Activated CD4-positive, alpha-beta T cell treated with anti-CD3 and anti-CD28 coated beads for 36 hours (primary cell): ENCODE measurements at places on chromosomes 1 and 21. TPM values are rescaled to one million over a fixed set of nuclear protein-coding genes. Genes with fewer than 3 reads are reported as not detected.
A peak's percentile ranks its signal among the peaks of the same experiment; 100 is the strongest.

Gene NPHS2
- not detected for total RNA-seq

Gene LRRC3
- 2.9 TPM for total RNA-seq

Gene PLPP3
- total RNA-seq: not detected

Gene OLIG2
- total RNA-seq: not detected

Gene LEFTY2
- not detected for total RNA-seq

Gene ACOT11
- total RNA-seq: 2.0 TPM

Gene GJA9
- total RNA-seq: not detected

Gene OR2T11
- total RNA-seq: not detected

Gene PTPRF
- 5.1 TPM for total RNA-seq

GRCh38 chr1:29912425-29912824, 676.1 kb downstream of the PTPRU start:
- peak; percentile 9 for DNase-seq
- H3K36me3 ChIP-seq: no peaks in the 10 kb centered on the region
- no peak overlapping the region for H3K27ac ChIP-seq
- H3K4me1 ChIP-seq: no peaks in the 10 kb centered on the region
- no peak overlapping the region for H3K4me3 ChIP-seq
- H3K27me3 ChIP-seq: peaks cover 14% of the 10 kb centered on the region

DNA sequence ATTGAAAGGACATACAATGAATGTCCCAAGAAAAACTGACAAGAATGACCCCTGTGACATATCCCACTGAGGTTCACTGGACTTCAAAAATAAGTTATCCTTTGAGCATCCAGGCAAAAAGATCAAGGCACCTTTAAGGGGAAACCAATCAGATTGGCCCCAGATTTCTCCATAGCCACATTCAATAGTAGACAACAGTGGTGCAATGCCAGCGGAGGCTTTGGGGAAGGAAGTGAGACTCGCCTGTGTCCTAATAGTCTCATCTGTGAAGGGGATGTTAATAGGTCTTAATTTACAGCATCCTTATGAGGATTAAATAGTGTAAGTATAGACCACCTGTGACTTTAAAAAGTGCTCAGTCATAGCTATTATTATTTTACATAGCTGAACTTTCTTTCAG, 21.5 kb downstream of the RPL5 start:
- H3K36me3 ChIP-seq: peaks cover 7% of the 10 kb centered on the region
- no peak for DNase-seq
- no peak overlapping the region for H3K27ac ChIP-seq
- H3K27me3 ChIP-seq: no peaks in the 10 kb centered on the region
- peaks cover 14% of the 10 kb centered on the region for H3K4me1 ChIP-seq
- H3K4me3 ChIP-seq: no peak overlapping the region

GRCh38 chr1:165852871-165853270, 25.5 kb downstream of the UCK2 start:
- H3K36me3 ChIP-seq: peaks cover 3% of the 10 kb centered on the region
- H3K4me1 ChIP-seq: peaks cover 24% of the 10 kb centered on the region
- DNase-seq: no peak
- no peak overlapping the region for H3K27ac ChIP-seq
- H3K27me3 ChIP-seq: no peaks in the 10 kb centered on the region

DNA sequence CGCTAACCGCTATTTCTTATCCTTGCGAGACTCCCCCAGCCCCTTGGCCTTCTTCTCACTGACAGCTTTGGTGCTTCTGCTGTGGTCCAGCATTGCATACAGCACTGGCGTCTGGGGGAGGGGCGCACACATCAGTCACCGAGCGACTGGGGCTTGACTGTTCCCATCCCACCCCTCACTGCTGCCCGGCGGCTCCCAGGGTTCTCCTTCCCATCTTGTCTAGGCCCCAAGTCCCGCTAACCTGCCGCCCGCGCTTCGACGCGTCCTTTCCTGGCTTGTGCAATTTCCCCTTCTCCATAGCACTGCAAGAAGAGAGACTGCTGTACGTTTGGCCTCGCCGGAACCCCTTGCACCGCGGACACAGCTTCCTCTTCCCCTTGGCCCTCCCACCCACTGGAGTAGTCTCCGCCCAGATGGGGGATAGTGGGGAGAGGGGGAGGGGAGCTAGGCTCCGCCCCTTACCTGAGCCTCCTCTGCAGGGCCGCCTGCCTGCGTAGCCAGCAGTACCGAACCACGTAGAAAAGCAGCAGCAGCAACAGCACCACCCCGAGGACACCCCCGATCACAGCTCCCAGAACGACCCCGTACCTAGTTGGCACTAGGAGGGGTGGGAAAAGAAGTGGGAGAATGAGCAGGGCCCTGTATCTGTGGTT, 3.8 kb downstream of the MPZ start:
- peak overlapping the region; percentile 96 for H3K4me3 ChIP-seq
- peaks cover 34% of the 10 kb centered on the region for H3K4me1 ChIP-seq
- DNase-seq: peak; percentile 91
- H3K27ac ChIP-seq: peak overlapping the region; percentile 88

DNA sequence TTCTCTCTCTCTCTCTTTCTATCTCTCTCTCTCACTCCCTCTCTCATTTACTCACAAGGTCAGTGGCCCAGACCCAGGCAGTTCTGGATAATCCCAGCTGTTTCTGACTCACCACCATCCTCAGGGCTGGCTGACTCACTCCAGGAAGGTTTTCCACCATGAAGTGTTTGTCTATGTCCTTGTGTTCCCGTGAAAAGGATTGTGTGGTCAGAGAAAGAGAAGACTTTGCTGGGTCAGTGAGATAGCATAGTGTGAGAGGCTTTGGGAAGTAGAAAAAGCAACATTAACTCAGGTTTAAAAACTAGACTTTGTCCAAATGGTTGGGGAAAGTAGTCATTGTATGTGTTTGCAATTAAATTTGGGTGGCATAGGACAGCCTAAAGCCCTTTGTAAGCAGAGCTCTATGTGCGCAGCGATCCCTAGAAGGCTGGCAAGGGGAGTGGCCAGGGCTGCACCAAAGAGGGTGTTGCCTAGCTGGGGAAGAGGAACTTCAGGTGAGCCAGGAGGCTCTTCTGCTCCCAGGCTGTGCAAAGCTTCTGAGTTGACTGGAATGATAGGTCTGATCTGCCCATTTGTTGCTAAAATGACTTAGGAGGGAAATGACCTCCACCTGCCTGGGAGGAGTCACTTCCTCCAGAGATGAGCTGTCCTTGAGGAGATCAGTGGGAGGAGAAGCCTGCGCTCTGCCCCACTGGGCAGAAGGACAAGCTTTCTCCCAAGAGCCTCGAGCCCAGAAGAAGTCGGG, 4.9 kb upstream of the CAPN2 start:
- H3K36me3 ChIP-seq: no peaks in the 10 kb centered on the region
- H3K4me1 ChIP-seq: peaks cover 39% of the 10 kb centered on the region
- H3K27ac ChIP-seq: no peak overlapping the region
- H3K4me3 ChIP-seq: no peak overlapping the region

DNA sequence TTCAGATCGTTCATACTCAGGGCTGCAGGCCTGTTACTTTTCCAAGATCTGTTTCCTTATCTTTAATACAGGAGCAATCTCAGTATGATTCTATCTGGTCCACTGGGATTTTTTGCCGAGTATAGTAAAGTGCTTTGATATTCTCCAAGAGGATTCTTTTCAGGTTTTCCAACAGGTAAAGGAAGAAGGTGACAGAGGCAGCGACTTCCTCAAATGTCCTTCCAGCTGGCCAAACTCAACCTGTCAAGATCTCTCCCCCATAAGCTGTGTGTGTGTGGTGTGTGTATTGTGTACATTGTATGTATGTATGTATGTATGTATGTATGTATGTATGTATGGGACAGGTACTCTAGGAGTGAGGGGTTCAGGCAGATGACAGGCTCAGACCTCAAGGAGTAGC, 1.1 kb downstream of the AKR1A1 start:
- peak overlapping the region; percentile 94 for H3K27ac ChIP-seq
- DNase-seq: no peak
- H3K4me1 ChIP-seq: peaks cover 14% of the 10 kb centered on the region
- peaks cover 13% of the 10 kb centered on the region for H3K36me3 ChIP-seq
- peak overlapping the region; percentile 94 for H3K4me3 ChIP-seq

GRCh38 chr1:115672224-115673009, 30.6 kb downstream of the VANGL1 start:
- H3K4me3 ChIP-seq: no peak overlapping the region
- peaks cover 6% of the 10 kb centered on the region for H3K4me1 ChIP-seq
- H3K27me3 ChIP-seq: no peaks in the 10 kb centered on the region
- H3K36me3 ChIP-seq: peaks cover 10% of the 10 kb centered on the region
- DNase-seq: no peak

DNA sequence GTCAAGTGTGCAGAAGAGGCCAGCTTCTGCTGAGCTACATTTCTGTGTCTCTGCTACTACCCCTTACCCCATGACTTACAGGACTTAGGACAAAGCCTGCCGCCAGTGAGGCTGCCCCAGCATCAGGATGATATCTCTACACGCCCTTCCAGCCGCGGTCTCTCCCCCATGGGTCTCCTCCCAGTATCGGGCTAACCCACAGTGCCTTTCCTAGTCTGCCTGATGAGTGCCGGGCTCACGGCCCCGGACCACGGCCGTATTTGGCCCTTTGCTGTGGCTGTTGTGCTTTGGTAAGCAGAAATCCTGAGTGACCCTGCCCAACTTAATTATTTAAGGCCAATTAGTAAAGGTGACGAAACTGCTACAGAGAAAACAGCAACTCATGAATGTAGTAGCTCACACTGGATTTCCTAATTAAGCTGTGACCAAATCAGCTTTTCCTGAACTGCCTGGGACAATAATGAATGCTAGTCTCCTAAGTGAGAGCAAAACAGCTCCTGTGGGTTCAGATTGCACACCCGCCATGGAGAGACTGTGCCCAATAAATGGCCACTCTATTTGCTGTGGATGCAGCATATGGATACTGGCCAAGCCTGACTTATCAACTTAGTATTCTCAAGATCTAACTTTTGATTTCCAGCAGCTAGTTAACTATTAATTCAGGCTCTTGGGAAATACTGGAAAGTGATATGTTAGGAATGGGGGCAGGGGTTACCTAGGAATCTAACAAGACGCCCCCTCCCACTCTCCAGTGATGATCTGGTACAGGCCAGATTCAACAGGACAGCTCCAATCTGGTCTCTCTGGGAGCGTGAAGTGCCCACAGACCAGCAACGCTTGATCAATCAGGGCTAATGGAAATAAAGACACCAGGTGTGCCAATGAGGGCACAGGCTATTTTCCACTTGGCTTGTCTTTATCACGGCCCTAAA, 123.3 kb upstream of the IFFO2 start:
- no peak for DNase-seq
- no peak overlapping the region for H3K4me3 ChIP-seq
- H3K36me3 ChIP-seq: peaks cover 76% of the 10 kb centered on the region
- peaks cover 12% of the 10 kb centered on the region for H3K4me1 ChIP-seq
- no peaks in the 10 kb centered on the region for H3K27me3 ChIP-seq

DNA sequence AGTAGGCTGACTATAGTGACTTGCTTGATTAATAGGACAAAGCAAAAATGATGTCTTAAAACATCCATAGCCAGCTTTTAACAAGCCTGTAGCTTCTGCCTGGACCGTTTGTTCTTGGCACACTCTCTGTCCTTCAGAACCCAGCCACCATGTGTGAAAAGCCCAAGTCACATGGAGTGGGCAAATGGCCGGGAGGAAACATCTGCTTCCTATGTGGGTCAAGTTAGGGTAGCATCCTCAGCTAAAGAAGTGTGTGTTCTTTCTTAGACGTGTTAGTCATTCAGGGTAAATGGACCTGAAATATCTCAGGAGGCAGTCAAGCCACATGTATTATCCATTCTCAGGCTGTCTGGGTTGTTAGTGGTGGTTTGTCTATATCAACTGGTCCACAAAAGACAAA, 23.4 kb downstream of the RD3 start:
- no peak for DNase-seq
- H3K4me1 ChIP-seq: no peaks in the 10 kb centered on the region
- H3K4me3 ChIP-seq: no peak overlapping the region
- H3K36me3 ChIP-seq: no peaks in the 10 kb centered on the region
- no peak overlapping the region for H3K27ac ChIP-seq
- no peaks in the 10 kb centered on the region for H3K27me3 ChIP-seq

DNA sequence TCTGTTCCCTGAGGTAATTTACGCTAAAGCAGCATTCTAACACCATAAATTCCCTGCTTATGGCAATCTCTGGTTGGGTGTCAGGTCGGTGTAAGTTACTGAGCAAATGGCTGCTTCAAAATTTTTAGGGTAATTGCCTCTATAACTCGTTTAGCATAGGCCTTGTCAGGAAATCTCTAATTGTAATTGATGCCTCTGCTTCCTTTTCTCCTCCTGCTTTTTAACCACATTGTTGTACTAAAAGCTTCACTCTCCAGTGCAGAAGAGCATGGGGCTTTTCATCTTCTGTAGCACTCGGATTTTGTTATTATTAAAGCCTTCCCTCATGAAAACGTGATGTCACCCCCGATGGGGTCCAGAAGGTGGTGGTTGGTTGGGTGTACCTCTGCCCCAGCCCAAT, 141.6 kb upstream of the NBPF11 start:
- H3K4me3 ChIP-seq: no peak overlapping the region
- H3K4me1 ChIP-seq: peaks cover 3% of the 10 kb centered on the region
- H3K27me3 ChIP-seq: peaks cover 2% of the 10 kb centered on the region
- no peak overlapping the region for H3K27ac ChIP-seq

DNA sequence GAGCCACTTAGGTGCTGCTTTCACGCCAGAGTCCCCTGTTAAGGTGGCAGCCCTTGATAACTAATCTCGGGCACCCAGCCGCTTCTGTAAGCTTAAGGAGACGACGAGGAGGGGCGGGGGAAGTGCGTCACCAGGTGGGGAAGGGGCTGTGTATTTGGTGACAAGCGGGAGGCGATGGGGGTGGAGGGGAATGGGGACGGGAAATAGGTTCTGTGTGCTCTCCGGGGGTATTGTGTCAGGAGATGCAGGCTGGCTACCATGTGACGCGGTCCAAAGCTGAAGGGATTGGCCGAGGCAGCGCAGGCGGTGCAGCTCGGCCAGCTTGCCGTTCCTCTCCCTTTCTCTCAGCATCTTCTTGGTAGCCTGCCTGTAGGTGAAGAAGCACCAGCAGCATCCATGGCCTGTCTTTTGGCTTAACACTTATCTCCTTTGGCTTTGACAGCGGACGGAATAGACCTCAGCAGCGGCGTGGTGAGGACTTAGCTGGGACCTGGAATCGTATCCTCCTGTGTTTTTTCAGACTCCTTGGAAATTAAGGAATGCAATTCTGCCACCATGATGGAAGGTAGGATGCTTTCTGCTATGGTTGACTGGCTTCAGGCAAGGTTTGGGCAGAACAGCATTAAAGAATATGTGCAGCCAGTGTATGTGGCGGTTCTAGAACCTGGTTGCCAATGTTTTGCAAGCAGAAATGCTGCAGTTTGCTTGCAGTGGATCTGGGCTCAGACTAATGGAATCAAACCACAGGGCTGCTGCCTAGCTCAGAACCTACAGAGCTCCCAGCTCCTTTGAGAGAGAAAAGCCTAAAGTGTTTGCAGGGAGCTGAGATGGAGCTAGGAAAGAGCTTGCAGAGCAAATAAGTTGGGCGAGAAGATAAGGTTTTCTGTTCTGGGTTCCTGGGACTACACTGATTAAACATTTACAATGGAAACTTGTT, at the start of gene SGIP1:
Gene SGIP1, plus strand, starts transcription at position 350 of the 937 bp plus-strand sequence. Its CDS starts 206 bp downstream, at position 556.
- no peaks in the 10 kb centered on the region for H3K36me3 ChIP-seq
- peak; percentile 39 for DNase-seq
- peaks cover 13% of the 10 kb centered on the region for H3K4me1 ChIP-seq
- H3K4me3 ChIP-seq: peak within 1 kb of the TSS; percentile 76
- H3K27ac ChIP-seq: peak within 1 kb of the TSS; percentile 44

- H3K4me1 ChIP-seq: peaks cover 4% of the 10 kb centered on the region
- H3K27me3 ChIP-seq: peaks cover 4% of the 10 kb centered on the region
- peak; percentile 80 for DNase-seq
These were observed at the start of gene CELSR2 for GRCh38 chr1:109248797-109249629. Gene CELSR2 (plus strand): TSS chr1:109249539. CDS start chr1:109250080, 541 bp downstream.
